GM20000 (cell line): ENCODE measurements at places on chromosomes 2 and 18.

- no peak for DNase-seq
Observed at GRCh38 chr2:105999211-105999989, 194.7 kb downstream of the UXS1 start.

GRCh38 chr2:177474998-177475397, 82.4 kb downstream of the AGPS start:
- DNase-seq = no peak

DNA sequence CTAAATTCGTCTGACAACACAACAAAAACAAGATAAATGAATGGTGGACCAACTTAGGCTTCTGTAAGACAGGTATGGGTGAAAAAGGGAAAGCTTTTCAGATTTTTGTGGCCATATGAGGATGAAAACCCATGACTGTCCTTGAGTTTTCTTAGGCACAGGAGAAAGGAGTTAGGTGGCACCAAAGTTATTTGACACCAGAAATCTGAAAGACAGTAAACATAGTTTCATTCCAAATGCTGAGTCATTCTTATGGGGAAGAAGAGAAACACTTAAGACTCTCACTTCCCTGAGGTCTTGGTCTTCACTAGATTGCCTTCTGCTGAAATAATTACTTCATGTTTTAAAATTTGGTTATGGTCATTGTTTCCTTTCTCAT, 5.2 kb upstream of the GPD2 start:
- DNase-seq = peak; percentile 68

- DNase-seq = no peak
Observed at GRCh38 chr18:26290385-26290784, 64.1 kb downstream of the TAF4B start.

DNA sequence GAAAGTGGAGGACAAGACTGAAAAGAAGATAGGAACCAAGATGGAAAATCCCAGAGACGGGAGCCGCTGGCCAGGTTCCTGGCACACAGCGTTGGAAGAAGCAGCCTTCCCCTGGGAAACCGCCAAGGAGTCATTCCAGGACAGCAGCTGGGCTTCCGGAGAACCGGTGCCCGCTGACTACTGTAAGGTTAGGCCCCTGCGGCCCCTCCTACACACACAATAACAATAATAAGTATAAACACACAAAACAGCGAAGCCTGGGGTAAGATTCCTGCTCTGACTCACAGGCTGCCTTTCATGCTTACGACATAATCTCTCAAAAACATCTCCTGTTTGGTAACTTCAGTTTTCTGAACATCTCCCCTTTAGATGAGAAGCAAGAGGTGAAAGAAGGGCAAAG, 28.1 kb upstream of the MYCN start:
- no peak for DNase-seq

GRCh38 chr18:24795129-24795528, 334.7 kb downstream of the HRH4 start:
- no peak for DNase-seq

- DNase-seq = no peak
Observed at GRCh38 chr2:191255271-191255670, 10.1 kb downstream of the MYO1B start.

GRCh38 chr2:12716032-12716281, 779 bp upstream of the TRIB2 start:
- peak; percentile 68 for DNase-seq

DNA sequence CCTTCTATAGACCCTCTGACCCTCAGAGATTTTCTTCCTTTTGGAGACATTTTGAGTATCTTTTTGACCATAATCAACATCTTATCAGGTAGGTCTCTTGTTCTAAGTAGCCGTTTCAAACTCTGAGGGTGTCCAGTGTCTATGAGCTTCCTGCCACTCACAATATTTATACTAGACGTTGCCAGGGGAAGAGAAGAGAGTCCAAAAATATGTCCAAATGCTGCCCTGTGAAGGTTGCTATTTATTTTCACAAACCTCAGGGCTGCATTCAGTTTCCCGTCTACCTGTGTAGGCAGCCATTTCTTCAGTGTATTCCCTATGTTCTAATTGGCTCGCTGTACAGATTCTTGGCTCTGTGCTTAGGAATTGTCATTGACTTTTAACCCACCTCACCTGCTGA, 986 bp upstream of the DSG1 start:
- no peak for DNase-seq

GRCh38 chr2:129710670-129711495, 268.6 kb upstream of the RAB6C start:
- DNase-seq = no peak

DNA sequence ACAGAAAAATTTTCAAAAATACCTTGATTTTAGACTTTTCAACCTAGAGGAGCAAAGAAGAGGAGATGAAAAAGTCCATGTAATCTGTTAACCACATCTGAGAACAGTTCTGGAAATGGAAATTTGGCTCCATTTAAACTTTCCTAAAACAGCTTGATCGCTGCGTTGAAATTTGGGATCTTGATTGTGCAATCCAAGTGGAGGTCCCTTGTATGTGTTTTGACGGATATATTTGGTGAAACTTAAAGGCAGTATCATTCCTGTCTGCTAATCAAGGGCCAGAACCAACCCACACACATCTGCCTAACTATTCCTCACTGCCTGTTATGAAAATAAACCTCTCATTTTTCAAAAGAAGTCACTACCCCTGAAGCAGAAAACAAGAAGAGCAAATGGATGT, 46.6 kb downstream of the SPATS2L start:
- no peak for DNase-seq

DNA sequence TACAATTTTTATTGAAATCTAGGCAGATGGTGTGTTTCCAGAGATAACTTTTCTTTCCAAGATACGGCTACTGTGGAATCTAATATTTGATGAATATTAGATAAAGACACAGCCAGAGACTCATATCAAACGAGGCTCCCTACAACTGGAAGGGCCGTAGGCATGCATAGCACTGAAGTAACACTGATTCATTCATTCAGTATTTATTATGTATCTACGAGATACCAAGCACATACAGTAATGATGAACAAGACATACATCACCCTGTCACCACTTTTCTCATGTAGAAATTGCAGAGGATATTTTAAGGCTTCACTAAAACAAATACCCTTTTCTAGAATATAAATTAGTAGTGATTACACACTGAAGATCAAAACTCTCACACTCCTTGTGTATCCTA, 74.5 kb downstream of the KCTD18 start:
- no peak for DNase-seq
